ENCODE measurements at places on chromosomes 3 and 15. TPM values are rescaled to one million over a fixed set of nuclear protein-coding genes. Genes with fewer than 3 reads are reported as not detected.

KLHDC8B gene
- 168 TPM for total RNA-seq

XCR1 gene
- not detected for total RNA-seq

CD200R1 gene
- 0.07 TPM for total RNA-seq

DPPA2 gene
- not detected for total RNA-seq

ECE2 gene
- not detected for total RNA-seq

CASR gene
- total RNA-seq = not detected

SLC28A1 gene
- total RNA-seq = not detected

SKOR1 gene
- under 0.01 TPM for total RNA-seq

DNASE1L3 gene
- total RNA-seq = 11.7 TPM

EPHB3 gene
- 11.3 TPM for total RNA-seq

SQOR gene
- total RNA-seq = 191 TPM

TIMP4 gene
- total RNA-seq = 1.4 TPM

HCLS1 gene
- 3.8 TPM for total RNA-seq

SCN10A gene
- not detected for total RNA-seq

HHATL gene
- total RNA-seq = not detected

All from nasal cavity respiratory epithelium epithelial cell of viscerocranial mucosa (primary cell).